Urinary bladder (tissue), 4 donors: ENCODE measurements at places on chromosomes 7 and 10. TPM values are rescaled to one million over a fixed set of nuclear protein-coding genes. Genes with fewer than 3 reads are reported as not detected.

Gene SAP25
- total RNA-seq: not detected

Gene GIMAP8
- 15.2 TPM for total RNA-seq

Gene ECHDC3
- total RNA-seq: 1.5 TPM

Gene SFTPA2
- not detected for total RNA-seq

Gene LDB1
- total RNA-seq: 51.8 TPM

Gene TRIM56
- 13.5 TPM for total RNA-seq

Gene TMEM196
- total RNA-seq: 1.0 TPM

Gene CYP2C9
- total RNA-seq: not detected

Gene DLX6
- 0.48 TPM for total RNA-seq

Gene HACD1
- total RNA-seq: 37.7 TPM

Gene AKR1D1
- total RNA-seq: not detected

Gene MYL10
- 0.63 TPM for total RNA-seq
